ENCODE measurements at places on chromosomes 3 and 15. TPM values are rescaled to one million over a fixed set of nuclear protein-coding genes. Genes with fewer than 3 reads are reported as not detected.

DNA sequence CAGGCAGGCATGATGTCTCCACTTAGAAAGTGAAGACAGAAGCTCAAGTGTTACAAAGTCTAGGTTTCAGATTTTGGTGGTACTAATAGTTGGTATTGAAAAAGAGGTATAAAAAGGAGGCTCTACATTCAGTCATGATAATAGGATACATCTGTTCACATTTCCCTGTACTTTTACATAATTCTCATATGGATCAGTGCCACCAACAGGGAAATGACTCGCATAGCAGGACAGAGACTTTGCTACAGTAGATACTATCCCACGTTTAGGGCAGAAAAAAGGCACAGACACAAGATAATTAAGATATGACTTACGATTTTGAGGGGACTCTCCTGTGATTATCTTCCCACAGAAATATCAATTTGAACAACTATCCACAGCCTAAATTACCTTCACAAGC, 1062.9 kb upstream of the EPHA6 start:
- no peak for DNase-seq

Gene MST1R
- total RNA-seq, result 0.57 TPM

Gene GPR62
- not detected for total RNA-seq

Gene OPA1
- 60.3 TPM for total RNA-seq

- DNase-seq, result peak; percentile 76
Observed at GRCh38 chr15:45378149-45378912, at the start of gene GATM. Gene GATM, minus strand, starts transcription at chr15:45378544. Its CDS starts 91 bp downstream, at chr15:45378453.

Gene OR5K2
- total RNA-seq, result not detected

DNA sequence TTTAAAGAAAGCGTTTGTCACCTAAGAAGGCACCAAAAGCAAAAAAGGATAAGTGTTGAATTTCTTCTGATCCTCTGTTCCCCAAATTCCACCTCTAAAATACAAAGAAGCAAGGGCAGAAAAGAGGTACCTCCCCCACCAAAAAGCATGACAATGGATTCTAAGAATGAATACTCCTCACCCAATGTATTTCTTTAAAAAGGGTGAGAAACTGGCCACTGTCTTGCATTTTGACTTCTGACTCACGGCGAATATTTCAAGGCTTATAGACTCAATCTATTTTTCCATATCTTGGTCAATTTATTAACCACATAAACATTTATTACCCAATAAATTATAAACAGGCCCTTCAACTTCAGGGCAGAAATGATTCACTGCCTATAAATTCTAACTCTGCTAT, 131.1 kb downstream of the NR1I2 start:
- DNase-seq, result no peak

Gene TICRR
- total RNA-seq, result 2.8 TPM

DNA sequence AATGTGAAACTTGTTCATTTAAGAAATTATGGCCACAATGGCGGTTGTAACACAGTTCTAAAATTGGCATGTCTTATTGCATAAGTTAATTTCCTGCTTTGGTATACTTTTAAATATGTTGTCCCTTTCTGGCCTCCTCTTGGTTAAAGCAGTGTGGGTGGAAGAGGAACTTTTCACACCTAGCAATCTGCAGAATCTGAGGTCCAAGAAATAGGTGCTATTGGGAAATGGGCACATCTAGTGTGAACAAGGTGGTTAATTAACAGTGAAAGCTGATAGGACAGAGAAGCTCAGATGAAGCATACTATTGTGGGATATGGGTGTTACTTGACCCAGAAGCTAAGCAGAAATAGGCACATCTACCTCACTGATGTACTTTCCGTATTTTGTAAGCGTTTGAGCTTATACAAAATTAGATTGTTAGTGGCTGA, 10.6 kb downstream of the CMC1 start:
- no peak for DNase-seq

Gene LYSMD4
- 3.8 TPM for total RNA-seq

GRCh38 chr3:177571271-177571943, 374.1 kb upstream of the TBL1XR1 start:
- DNase-seq, result no peak

DNA sequence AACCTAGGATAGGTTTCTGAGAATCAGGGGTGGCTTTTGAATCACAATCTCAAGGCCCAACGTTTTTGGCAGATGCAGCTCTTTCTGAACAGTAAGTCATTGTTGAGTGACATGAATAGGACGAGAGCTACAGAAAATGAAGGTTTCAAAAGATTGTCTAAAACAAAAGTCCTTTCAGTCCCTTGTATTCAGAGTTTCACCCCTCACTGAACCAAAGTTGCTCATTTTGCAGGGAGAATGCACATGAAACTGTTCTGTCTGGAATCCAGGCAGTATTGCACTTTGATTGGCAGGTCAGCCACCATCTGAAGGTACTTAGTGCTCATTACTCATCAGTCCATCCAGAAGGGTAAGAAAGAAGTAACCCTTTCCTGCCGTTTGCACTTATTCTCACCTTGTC, 24.1 kb upstream of the RASGRP1 start:
- peak; percentile 27 for DNase-seq

- DNase-seq, result no peak
Observed at GRCh38 chr15:72276326-72276700, 4.0 kb upstream of the PARP6 start.

DNA sequence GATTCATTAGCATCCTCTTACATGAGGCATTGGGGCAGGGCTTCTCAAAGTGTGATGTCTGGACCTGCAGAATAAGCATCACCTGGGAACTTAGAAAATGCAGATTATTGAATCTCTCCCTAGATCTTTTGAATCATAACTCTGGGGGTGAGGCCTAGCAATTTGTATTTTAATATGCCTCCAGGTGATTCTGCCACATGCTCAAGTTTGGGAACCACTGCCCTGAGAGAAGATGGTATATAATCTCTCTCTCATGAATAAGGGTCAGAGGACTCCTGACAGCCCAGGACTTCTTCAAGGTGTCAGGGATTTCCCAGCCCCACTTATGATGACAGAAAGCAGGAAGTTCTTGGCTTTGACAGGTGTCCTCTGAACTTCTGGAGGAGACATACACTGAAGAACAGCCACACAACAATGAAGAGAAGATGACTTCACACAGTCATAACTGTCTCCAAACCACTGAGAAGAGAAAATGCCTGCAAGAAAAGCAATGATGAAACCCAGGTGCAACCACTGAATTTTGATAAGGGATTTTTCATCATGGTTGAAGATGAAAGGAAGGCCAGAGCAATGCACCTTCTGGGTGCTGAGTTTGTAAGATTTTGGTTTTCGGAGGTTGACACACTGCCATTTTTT, 211.9 kb upstream of the MRPL3 start:
- no peak for DNase-seq

DNA sequence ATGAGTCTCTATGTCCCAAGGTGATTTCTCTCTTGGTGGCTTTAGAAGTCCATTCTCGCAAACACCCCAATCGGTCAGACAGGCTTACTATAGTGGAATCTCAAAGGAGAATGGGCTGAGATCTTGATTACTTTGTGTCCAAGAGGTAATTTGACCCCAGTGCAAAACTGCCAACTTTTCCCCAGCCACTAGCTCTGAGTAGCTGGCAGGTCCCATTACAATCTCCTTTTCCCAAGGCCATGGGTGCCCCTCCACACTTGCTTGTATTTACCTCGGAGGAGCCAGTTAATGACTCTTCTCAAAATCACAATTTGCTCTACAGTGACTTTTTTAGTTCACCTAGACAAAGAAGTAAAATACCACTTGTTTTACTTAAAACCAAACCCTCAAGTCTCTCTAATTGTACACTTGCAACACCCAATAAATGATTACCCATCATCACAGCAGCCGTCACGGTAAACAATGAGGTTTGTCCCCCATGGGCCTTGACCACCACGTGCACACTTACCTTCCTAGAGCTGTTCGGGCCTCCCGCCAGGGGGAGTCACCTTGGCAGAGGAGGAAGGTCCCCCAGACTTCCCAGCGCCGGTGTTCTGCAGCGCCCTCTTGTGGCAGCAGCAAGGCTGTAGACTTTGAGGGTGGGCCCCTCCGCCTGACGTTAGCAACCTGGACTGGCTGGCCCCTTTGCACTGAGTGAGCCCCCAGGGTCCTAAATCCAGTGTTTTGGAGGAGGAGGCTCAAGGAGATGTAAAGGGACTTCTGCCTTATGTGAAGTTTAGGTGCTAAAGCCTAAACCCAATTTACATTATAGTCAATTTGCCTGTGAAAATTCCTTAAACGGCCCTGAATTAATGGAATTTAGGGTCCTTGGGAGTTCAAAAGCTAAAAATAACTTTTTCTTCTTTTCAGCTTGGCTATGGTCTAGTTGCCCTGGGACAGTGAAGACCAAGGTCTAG, 18.7 kb upstream of the HDAC11 start:
- DNase-seq, result no peak

GRCh38 chr15:89130201-89130600, 41.9 kb downstream of the ABHD2 start:
- no peak for DNase-seq

- peak; percentile 76 for DNase-seq
Observed at GRCh38 chr3:111577798-111578685, 17.1 kb downstream of the ZBED2 start.

DNA sequence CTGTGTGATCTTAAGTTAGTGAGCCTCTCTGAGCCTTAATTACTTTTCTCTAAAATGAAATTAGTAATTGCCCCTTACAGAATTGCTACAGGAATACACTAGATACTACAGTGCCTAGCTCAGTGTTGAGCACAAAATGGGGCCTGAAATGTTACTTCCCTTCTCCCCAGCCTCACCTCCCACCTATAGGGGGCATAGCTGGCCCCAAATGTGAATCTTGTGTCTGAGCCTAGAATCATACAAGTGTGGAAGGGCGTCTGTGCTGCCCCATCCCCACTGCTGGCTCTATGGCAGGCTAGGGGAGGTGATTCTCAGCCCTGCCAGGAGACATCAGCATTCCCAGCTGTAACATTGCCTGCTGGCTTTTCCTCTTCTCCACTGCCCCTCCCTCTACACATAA, 42.7 kb downstream of the IFT122 start:
- no peak for DNase-seq

- DNase-seq, result no peak
Observed at GRCh38 chr3:53589806-53590205, 95.4 kb downstream of the CACNA1D start.

GRCh38 chr3:63762180-63762579, 56.9 kb upstream of the C3orf49 start:
- DNase-seq, result peak; percentile 27

- no peak for DNase-seq
Observed at GRCh38 chr3:94611596-94611995, 548.7 kb downstream of the NSUN3 start.

- DNase-seq, result peak; percentile 34
Observed at GRCh38 chr3:78986416-78987101, 781.2 kb downstream of the ROBO1 start.

- no peak for DNase-seq
Observed at GRCh38 chr15:61275901-61276300, 46.8 kb upstream of the RORA start.

Gene COL7A1
- 28.7 TPM for total RNA-seq

Gene MUSTN1
- total RNA-seq, result not detected

Gene TNNC1
- 12.4 TPM for total RNA-seq

DNA sequence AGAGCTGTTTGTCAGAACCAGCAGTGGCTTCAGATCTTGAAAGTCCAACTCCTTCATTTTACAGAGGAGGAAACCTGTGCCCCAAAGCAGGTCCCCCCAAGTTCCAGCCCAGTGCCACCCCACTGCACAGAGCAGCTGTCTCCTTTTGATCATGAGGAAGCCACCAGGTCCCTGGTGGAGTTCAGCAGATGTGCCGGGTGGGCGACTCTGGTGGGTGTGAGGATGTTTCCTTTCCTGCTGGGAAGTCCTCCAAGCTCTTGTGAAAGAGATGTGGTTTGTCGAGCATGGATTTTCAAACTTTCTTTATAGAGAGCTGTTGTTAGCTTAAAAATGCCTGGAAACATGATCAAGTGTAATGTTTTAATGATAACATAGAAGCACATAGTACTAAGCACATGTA, 52.0 kb downstream of the SMAD3 start:
- peak; percentile 64 for DNase-seq

GRCh38 chr3:178823150-178823549, 248.5 kb downstream of the ZMAT3 start:
- DNase-seq, result no peak

- DNase-seq, result no peak
Observed at GRCh38 chr3:118978393-118978758, 56.3 kb downstream of the IGSF11 start.

Gene C3orf49
- total RNA-seq, result not detected

Data from astrocyte (in vitro differentiated cells and primary cell).